ENCODE measurements at places on chromosomes 2 and 18. TPM values are rescaled to one million over a fixed set of nuclear protein-coding genes. Genes with fewer than 3 reads are reported as not detected.

The LINC00305 gene
- total RNA-seq, result not detected

The LRRC30 gene
- total RNA-seq, result not detected

The RFTN2 gene
- total RNA-seq, result 3.6 TPM

The OSBPL6 gene
- total RNA-seq, result 0.52 TPM
